ENCODE measurements at places on chromosomes 2 and 18. TPM values are rescaled to one million over a fixed set of nuclear protein-coding genes. Genes with fewer than 3 reads are reported as not detected.

TMEM178A gene
- total RNA-seq: 1.4 TPM

MEP1B gene
- not detected for total RNA-seq

ALMS1 gene
- total RNA-seq: 6.1 TPM

PLEK gene
- total RNA-seq: 14.8 TPM

TUBA4B gene
- total RNA-seq: 0.43 TPM

GALNT3 gene
- total RNA-seq: 0.58 TPM

SAP130 gene
- 9.3 TPM for total RNA-seq

HOXD1 gene
- total RNA-seq: not detected

FAM161A gene
- total RNA-seq: 2.2 TPM

ATOH8 gene
- 8.8 TPM for total RNA-seq

ZC3H6 gene
- 4.3 TPM for total RNA-seq

SERPINB10 gene
- total RNA-seq: not detected

RAPH1 gene
- total RNA-seq: 76.6 TPM

MYOM1 gene
- total RNA-seq: 18.5 TPM

MEIS1 gene
- 3.6 TPM for total RNA-seq

PLEKHH2 gene
- total RNA-seq: 0.75 TPM

SSB gene
- 37.7 TPM for total RNA-seq

CCDC148 gene
- total RNA-seq: 0.53 TPM

OXER1 gene
- total RNA-seq: 29.4 TPM

DIPK1C gene
- total RNA-seq: 0.20 TPM
